ENCODE measurements at places on chromosomes 13 and 19.

DNA sequence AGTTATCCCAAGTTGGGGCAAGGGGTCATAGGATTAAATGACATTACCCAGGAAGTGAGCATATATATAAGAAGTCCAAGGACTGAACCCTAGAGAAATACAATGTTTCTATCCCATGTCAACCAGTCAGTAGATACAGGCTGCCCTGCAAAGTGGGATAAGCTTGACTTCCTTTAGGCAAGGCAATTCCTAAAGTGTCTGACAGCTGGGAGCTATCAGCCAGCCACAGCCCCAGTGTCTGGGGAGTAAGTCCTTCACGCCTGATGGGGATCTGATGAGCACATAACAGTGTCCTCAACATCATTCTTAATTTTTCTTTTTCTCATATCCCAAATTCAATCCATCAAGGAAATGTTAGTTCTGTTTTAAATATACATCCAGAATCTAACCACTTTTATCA, 54.1 kb downstream of the DNAJC15 start:
- no peak for DNase-seq

DNA sequence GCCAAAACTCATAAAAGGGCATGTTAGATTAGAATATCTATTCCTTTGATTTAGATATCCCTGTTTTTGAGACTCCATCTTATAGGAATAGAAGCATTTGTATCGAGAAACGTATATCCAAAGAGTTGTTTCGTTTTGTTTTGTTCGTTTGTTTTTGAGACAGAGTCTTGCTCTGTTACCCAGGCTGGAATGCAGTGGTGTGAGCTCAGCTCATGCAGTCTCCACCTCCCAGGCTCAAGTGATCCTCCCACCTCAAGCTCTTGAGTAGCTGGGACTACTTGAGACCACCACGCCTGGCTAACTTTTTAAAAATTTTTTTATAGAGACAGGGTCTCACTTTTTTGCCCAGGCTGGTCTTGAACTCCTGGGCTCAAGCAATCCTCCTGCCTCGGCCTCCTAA, 26.6 kb upstream of the ZMYM5 start:
- DNase-seq, result no peak

DNA sequence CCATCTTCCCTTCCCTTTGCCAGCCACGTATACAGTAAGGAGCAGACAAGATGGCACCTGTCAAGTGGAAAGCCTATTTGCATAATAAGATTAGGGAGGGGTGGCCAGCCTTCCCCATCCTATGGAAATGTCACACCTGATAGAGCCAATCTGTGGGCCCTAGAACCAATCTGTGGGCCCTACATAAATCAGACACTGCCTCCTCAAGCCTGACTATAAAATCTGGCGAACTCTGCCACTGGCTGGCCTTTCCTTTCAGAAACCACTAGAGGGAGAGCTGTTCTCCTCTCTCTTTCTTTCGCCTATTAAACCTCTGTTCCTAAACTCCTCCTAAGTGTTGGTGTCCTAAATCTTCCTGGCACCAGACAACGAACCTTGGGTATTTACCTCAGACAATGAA, 231.5 kb upstream of the KLHL1 start:
- peak; percentile 48 for DNase-seq

- DNase-seq, result no peak
Measured at GRCh38 chr13:46638262-46638661, 85.3 kb downstream of the LRCH1 start.

- no peak for DNase-seq
Measured at GRCh38 chr13:113658836-113659235, 838 bp upstream of the ATP4B start.
